ENCODE measurements at places on chromosomes 3 and 15. TPM values are rescaled to one million over a fixed set of nuclear protein-coding genes. Genes with fewer than 3 reads are reported as not detected.
A peak's percentile ranks its signal among the peaks of the same experiment; 100 is the strongest.

DNA sequence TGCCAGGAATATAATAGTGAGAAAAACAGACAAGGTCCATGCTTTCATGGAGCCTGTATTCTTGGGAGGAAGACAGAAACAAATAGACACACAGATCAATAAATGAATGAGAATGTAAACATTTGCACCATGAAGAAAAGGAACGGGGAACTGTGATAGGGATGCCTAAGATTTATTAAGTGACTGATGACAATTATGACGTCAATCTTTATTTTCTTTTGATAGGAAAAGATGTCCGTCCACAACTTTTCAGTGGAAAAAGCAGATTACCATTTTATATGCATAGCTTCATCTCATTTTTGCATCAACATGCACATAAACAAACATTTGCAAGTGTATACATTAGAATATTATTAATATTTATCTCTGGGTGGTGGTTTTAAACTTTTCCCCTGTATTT, 27.9 kb upstream of the WNT5A start:
- no peaks in the 10 kb centered on the region for H3K36me3 ChIP-seq
- H3K4me1 ChIP-seq: peaks cover 32% of the 10 kb centered on the region
- H3K4me3 ChIP-seq: no peak overlapping the region
- no peaks in the 10 kb centered on the region for H3K27me3 ChIP-seq
- H3K27ac ChIP-seq: no peak overlapping the region

- no peaks in the 10 kb centered on the region for H3K36me3 ChIP-seq
- no peaks in the 10 kb centered on the region for H3K27me3 ChIP-seq
- H3K4me1 ChIP-seq: no peaks in the 10 kb centered on the region
Observed at GRCh38 chr3:59558906-59559720, 509.3 kb upstream of the CFAP20DC start.

DNA sequence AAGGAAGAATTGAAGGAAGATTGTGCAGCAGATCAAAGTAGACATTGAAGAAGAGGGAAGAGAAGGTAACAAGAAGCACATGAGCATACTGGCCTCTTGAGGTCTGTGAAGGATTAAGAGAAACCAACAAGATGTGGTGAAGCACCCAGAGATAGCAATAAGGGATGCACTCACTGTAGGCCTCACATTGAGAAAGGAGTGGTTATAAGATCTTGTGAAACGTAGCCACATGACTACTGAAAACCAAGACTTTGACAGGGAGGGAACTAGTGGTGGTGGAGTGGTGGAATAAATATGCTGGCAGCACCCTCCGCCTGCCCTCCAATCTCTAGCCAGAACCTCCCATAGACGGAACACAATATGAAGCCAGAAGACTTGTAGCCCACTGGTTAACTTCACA, 651.2 kb downstream of the DIPK2A start:
- H3K36me3 ChIP-seq: no peaks in the 10 kb centered on the region
- no peak overlapping the region for H3K27ac ChIP-seq
- no peak for DNase-seq
- H3K4me3 ChIP-seq: no peak overlapping the region
- H3K27me3 ChIP-seq: no peaks in the 10 kb centered on the region
- 0 out of 2 replicates have a peak, but pooled peaks cover 2% of the 10 kb centered on the region for H3K4me1 ChIP-seq

DNA sequence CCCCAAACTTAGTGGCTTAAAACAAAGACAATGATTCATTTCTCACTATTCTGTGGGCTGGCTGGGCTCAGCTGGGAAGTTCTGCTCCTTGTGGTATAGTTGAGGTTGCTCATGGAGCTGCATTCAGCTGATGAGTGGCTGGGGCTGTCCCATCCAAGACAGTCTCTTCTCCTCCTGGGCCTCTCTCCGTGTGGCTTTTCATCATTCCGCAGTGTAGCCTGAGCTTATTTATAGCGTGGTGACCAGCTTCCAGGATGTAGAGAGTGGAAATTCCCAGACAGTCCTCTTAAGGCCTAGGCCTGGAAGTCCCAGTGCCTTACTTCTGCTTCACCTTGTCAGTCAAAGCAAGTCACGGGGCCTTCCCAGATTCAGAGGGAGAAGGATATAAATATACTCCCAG, 136.7 kb upstream of the DAZL start:
- 0 out of 2 replicates have a peak, but pooled peaks cover 11% of the 10 kb centered on the region for H3K36me3 ChIP-seq
- H3K27me3 ChIP-seq: no peaks in the 10 kb centered on the region
- no peak for DNase-seq

DNA sequence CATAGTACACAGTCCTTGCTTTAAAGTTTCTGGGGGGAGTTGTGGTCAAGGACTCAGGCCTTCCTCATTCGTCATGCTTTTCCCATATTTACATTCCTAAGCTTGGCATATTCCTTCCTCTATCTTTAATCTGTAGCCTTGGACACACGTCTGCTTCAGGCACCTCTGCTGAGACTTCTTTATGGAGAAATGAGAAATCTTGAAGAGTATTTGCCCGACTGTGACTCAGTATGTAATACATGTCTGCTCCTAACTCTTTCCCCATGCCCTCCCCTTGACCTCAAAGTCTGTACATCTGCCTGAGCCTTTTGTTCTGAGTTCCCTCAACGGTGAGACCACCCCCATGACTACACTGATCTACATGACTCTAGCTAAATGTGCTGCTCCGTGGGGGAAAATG, 246.1 kb downstream of the SI start:
- no peaks in the 10 kb centered on the region for H3K27me3 ChIP-seq
- no peak overlapping the region for H3K4me3 ChIP-seq
- H3K27ac ChIP-seq: no peak overlapping the region
- H3K4me1 ChIP-seq: no peaks in the 10 kb centered on the region
- H3K36me3 ChIP-seq: no peaks in the 10 kb centered on the region
- no peak for DNase-seq

- peaks cover 10% of the 10 kb centered on the region for H3K4me1 ChIP-seq
- DNase-seq: no peak
- H3K4me3 ChIP-seq: no peak overlapping the region
- no peak overlapping the region for H3K27ac ChIP-seq
- no peaks in the 10 kb centered on the region for H3K27me3 ChIP-seq
Observed at GRCh38 chr3:60308808-60309207, 942.4 kb downstream of the FHIT start.

DNA sequence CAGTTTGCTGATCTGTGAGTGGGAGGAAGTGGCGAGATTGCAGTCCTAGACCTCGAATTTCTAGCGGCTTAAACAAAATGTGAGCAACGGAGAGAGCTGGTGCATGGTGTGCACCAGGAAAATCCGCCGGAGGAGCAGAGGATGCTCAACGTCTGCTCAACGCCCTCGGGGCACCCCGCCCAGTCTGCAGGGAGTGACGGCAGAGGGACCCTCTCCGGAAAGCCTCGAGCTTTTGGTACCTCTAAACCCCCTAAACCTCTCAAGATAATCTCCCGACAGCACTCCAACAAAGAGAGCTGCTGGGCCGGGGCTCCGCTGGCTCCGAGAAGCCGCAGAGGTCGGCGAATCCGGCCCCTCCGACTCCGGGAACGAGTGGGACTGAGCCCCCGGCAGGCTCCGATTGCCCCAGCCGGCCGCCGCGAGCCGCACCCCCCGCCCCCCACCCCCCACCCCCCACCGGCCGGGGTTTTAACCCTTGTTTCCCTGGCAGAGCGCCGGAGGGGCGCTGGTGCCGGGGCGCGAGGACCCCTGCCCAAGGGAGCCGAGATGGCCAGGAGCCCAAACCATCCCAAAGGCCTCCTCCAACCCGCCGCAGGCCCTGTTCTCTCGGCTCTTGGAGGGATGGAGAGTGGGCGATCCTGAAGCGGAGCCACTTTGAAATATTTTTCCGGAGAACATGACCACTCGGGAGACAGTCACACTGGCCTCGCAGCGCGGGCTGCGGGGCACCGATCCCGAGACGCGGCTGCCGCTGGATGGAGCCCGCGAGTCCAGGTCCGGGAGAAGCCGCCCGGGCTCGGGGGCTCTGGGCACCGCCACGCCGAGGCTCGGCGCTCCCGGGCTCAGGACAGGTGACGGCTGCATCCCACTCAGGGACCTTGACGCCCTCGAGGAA, 1.5 kb downstream of the MEGF11 start:
- H3K4me3 ChIP-seq: peak overlapping the region; percentile 99
- peak; percentile 78 for DNase-seq
- peaks cover 72% of the 10 kb centered on the region for H3K27me3 ChIP-seq
- H3K4me1 ChIP-seq: peaks cover 40% of the 10 kb centered on the region
- no peaks in the 10 kb centered on the region for H3K36me3 ChIP-seq

DNA sequence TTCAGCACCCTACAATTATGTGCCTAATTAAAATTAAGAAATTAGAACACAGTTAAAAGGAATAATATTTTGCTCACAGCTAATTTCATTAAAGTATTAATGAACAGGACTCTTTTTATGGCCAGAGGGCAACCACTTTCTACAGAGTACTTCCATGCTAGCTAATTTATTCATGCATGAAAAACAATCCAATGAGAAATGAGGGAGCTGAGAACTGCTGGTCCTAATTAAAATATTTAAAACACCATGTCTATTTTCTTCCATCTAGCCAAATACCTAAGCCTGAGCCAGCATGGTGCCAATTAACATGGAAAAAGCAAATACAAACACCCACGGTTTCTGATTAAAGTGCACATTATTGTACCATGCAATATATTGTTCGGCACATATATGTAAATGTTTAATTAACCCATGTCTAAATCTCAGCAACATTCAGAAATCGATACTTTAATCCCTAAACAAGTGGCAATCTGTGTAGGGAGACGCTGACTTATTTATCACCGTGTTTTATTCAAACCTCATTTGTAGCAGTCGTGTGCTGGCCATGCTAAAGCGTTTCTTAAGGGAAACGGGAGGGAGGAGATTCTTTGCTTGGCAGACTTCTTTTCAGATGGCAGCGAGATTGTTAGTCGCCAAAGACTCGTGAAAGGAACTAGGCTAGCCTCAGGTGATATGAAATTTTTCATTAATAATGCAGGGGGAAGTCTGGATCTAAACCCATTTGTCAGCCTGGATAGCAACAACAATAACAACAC, 193.5 kb downstream of the ANXA2 start:
- H3K36me3 ChIP-seq: no peaks in the 10 kb centered on the region
- DNase-seq: peak; percentile 45
- no peak overlapping the region for H3K27ac ChIP-seq
- no peak overlapping the region for H3K4me3 ChIP-seq
- no peaks in the 10 kb centered on the region for H3K27me3 ChIP-seq
- H3K4me1 ChIP-seq: peaks cover 15% of the 10 kb centered on the region

DNA sequence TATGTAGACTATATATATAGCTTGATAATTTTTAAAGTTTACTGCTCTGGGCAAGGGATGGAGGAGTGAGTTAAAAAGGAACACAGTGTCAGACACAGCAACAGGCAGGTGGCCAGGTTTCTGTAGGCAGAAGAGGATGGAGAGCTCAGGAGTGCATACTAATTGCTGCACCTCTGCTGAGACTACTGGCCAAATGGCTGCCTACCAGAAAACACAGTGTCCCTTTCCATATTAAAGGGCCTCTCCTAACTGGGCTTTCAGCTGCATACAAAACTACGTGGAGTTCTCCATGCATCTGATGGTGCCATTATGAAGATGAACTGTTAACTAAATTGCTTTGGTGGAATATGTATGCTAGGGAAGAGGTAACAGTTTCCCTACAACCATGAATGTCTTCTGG, 1.8 kb downstream of the ATP13A4 start:
- no peak for DNase-seq
- no peak overlapping the region for H3K27ac ChIP-seq
- no peak overlapping the region for H3K4me3 ChIP-seq
- H3K4me1 ChIP-seq: no peaks in the 10 kb centered on the region
- no peaks in the 10 kb centered on the region for H3K36me3 ChIP-seq

GRCh38 chr3:154364849-154365248, 40.6 kb upstream of the DHX36 start:
- no peaks in the 10 kb centered on the region for H3K4me1 ChIP-seq
- DNase-seq: no peak
- no peaks in the 10 kb centered on the region for H3K27me3 ChIP-seq
- H3K4me3 ChIP-seq: no peak overlapping the region
- H3K36me3 ChIP-seq: no peaks in the 10 kb centered on the region

DNA sequence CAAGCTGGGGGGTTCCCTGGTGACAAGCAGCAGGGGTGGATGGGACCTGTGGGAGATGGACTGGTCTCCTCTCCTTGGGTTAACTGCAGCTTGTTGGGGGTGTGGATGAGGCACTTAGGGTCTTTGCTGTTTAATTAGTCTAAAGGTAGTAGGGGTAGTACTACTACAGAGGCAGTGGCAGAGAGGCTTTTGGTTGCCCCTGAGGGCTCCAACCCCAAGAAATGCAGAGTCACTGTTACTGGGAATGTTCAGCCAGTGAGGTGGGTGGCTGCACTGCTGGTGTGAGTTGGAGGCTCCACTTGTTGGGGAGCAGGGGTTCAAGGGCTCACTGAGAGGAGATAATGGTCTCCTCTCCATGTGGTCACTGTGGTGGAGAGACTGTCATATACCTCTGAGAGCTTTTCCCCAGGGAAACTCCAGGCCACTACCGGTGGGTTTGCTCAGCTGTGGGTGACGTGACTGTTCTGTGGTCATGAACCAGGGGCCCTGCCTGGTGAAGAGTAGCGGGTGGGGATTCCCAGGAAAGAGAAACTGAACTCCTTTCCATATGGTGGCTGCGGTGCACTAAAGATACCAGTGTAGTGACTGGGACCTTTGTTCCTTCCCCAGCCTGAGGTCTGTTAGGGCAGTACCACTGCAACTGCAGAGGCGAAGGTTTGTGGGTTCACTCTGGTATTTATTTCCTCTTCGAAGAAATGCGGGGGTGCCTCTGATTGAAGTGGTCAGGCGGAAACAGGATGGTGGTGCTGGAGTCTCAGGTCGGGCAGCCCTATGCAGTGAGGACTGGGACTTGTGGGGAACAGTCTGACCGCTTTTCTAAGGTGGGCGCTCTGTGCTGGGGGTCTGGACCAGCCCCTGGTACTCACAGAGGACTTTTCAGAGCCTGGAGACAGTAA, 68.9 kb upstream of the TNFSF10 start:
- no peak overlapping the region for H3K4me3 ChIP-seq
- H3K36me3 ChIP-seq: no peaks in the 10 kb centered on the region
- H3K27me3 ChIP-seq: no peaks in the 10 kb centered on the region

GRCh38 chr3:107323723-107324122, 53.5 kb upstream of the CCDC54 start:
- no peak for DNase-seq
- H3K27ac ChIP-seq: no peak overlapping the region
- H3K4me3 ChIP-seq: no peak overlapping the region
- H3K4me1 ChIP-seq: no peaks in the 10 kb centered on the region
- no peaks in the 10 kb centered on the region for H3K36me3 ChIP-seq
- no peaks in the 10 kb centered on the region for H3K27me3 ChIP-seq

DNA sequence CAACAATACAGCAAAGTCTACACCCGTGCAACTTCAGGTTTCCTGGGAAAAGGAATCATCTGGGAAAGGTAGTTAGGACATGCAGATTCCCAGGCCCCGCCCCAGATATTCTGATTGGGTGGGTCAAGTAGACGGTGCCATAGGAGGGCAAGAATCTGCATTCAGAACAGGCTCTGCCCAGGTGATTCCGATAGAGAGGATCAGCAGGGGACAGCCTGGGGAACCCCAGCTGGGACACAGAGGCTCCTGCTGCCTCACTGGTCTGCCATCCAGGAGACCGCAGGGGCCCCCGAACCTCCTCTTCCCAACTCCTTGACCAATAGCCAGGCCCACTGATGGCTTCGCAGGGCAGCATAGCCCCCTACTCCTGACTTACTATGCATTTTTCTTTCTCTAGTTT, 243.4 kb downstream of the VPS13C start:
- 0 out of 2 replicates have a peak, but pooled peaks cover 3% of the 10 kb centered on the region for H3K4me1 ChIP-seq
- no peak for DNase-seq
- H3K27ac ChIP-seq: no peak overlapping the region
- H3K27me3 ChIP-seq: no peaks in the 10 kb centered on the region
- H3K36me3 ChIP-seq: no peaks in the 10 kb centered on the region
- no peak overlapping the region for H3K4me3 ChIP-seq

The THPO gene
- 0.14 TPM for total RNA-seq

All from GM23338 (cell line).